ENCODE measurements at places on chromosomes 3 and 15.
A peak's percentile ranks its signal among the peaks of the same experiment; 100 is the strongest.

DNA sequence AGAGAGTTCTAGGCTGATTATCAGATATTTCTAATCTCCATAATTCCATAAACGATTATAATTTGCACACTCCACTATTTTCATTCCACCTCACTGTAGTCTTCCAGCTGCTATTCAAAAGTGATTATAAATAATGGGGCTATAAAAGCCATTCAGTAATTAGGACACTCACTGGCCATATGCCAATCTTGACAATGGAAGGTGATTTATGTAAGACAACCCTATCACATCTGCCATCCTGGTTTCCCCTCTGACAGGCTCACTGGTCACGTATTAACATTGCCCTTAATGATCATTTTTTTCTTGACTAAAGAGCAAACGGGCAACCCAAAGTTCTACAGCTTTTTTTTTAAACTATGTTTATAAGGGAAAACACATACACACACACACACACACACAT, 402.4 kb downstream of the MAGI1 start:
- DNase-seq, result no peak

GRCh38 chr3:14177580-14178246, 688 bp downstream of the XPC start:
- DNase-seq, result no peak

- no peak for DNase-seq
These were observed 322.9 kb downstream of the SLC9A9 start for GRCh38 chr3:143525408-143525807.

DNA sequence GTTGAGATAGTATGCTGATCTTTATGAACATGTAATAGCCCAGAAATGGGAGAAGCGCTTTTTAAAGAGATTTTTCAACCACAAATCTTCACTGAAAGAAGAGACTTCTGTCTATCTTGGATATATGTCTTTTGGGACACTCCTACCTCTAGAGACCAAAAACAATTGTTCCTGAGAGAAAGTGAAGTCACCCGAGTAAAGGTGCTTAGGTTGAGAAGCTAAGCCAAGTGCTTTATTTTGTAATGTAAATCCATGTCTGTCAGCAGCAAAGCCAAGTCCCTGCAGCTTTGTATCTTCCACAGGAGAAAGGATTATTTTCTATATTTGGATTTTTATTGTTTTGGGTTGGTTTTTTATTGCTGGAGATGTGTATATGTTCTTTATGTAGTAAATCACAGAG, 32.1 kb upstream of the B3GALNT1 start:
- DNase-seq, result no peak

DNA sequence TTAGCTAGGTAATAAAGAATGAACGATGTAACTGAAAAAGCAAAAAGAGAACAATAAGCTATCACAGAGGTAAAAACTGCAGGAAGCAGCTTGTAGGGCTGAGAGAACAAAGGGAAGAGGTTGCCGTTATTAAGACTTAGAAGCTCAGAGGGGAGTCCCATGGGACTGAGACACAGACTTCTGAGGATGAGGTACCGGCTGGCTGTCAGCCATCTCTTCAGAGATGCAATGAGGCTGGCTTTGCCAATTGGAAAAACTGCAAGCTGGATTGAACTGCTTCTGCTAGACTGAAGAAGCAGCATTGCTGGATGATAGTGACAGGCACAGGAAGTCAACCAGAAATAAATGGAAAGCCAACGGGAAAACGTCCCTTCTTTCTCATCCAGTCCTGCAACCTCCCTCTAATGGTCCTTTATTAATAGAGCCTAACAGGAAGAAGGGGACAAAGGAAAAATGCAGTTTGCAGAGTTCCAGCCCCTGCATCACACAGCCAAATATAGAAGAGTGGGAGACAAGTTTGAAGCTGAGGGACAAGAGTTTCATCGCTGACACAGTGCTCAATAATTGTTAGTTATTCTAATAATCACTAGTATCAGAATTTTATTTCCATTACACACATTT, 21.1 kb upstream of the KLHL6 start:
- DNase-seq, result peak; percentile 68
